ACHN (cell line): ENCODE measurements at places on chromosomes 4 and X.

DNA sequence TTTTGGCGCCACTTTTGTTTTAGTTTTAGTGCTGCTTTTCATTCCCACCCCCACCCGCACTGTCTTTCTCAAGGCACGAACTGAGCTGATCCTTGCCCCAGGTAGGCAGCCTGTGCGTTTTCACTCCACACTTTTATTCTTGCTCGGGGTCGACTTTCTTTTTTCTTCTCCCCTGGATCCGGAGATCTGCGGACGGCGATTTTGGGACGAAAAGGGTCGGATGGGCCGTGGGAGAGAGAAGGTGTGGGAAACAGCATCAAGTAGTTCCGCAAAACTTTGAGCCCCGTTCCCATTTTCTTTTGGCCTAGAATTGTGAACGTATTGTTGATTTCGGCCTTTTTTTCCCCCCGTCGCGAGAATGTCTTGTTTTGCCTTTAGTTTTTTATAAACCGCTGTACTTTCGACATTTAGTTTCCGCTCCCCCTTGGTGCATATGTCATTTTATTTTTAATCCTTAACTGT is 531 bp downstream of the STAG2 start:
- no peak for DNase-seq

- no peak for DNase-seq
Measured at GRCh38 chr4:79013756-79014155, 74.5 kb upstream of the PAQR3 start.

DNA sequence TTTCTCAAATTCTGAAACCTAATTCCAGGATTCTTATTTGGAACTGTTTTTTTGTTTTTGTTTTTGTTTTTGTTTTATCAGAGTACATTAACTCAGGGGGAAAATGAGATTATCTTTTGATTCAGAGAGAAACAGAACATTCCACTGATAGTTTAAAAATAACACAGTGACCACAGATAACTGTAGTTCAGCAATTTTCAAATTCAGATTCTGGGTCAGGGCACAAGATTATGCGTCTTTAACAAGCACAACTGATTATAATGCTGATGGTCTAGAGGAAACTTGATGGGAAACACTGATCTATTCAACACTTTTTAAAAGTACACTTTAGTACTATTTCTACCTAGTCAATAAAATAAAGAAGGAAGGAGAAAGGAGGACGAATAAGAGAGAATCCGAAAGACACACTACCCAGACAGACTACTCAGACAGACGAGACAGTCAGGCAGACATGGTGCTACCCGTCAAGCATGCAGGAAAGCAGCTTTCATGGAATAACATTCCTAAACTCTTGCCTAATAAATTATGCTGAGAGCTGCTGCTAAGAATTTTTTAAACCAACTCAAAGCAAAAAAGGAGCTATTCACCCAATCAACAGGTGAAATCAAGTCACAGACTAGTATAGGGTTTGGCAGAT is 59.0 kb downstream of the APBB2 start:
- peak; percentile 65 for DNase-seq

- DNase-seq: no peak
Measured at GRCh38 chr4:15951781-15952180, 11.2 kb downstream of the FGFBP2 start.

- no peak for DNase-seq
Measured at GRCh38 chr4:159035570-159035969, 67.3 kb upstream of the RAPGEF2 start.

DNA sequence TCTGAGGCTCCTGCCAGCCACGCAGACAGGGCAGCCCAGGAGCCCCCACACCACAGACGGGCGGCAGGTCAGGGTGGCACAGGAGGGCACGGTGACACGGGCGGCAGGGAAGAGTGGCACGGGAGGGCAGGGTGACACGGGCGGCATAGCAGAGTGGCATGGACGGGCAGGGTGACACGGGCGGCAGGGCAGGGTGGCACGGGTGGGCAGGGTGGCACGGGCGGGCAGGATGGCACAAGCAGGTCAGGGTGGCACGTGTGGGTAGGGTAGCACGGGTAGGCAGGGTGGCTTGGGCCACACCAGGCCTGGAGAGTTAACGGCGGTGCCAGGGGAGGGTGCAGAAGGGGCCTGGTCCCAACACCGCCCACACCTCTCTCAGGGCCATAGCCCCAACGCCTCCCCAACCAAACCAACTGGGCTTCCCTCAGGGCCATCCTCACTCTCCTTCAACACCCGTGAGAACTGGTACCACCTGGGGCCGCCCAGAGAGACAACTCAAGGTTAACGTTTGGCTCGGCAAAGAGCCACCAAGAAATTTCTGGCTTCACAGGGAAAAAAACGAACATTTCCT is 3.4 kb downstream of the CTBP1 start:
- DNase-seq: no peak

DNA sequence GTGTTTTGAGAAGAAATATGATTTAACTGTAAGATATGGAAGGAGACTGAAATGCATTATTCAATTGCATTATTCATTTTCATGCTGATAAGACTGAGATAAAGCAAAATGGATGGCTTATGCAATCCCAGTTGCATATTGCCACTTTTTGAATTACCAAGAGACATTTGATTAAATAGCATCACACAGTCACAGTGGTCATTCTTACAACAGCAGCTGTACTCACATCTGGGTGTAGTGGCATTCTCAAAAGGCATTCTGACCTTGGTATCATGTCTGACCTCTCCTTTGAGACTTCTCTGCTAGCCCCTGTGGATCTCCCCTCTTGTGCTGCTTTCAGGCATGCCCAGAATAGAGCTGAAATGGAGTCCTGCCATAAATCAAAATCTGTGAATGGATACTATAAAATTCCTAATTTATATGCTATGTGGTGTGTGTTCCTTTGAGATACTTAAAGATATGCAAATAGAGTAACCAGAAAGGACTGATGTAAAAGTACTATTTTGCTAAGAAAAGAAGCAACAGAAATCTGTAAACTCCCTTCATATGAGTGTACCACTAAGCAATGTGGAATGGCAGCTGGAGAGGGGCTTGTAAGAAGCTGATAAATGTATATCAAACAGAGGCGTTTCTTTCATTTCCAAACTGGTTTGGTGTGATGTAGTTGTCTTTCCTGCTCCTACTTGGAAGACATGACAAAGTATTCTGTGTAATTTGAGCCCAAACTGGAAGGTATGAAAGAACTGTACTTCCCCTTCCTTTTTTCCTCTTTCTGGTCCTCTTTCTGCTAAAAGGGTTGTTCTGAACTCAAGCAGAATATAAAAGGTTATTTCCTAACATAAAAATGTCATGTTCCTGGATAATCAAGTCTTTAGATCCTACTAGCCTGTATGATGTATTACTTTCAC is 25.4 kb upstream of the METAP1 start:
- DNase-seq: no peak

DNA sequence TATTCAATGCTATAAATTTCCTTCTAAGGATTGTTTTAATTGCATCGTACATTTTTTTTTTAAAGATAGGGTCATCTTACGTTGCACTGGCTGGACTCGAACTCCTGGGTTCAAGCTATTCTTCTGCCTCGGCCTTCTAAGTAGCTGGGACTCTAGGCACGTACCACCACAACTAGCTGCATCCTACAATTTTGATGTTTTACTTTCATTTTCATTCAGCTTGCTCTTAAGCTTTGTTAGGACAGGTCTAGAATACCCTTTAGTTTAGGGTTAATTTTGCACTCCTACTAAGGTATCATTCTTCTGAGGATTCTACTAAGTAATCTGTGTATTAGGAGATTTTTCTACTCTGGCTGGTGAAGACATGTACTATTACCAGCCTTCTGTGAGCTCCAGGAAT is 50.2 kb upstream of the C1GALT1C1 start:
- no peak for DNase-seq

DNA sequence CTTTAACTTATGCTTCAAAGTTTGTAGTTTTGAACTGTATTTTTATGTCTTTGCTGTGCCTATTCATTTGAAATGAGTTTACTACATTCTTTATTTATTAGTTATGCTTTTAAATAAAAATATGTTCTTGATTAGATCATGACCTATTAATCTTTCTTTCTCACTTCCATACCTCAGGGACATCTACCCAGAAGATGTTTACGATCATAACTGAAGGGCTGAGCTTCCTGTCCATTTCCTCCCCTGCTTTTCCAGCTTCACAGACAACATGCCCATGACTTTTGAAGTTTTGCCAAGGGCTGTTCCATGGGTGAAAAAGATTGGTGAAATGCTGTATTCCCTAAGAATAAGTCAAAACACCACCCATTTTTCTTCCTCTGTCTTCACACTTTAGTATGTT is 99.7 kb upstream of the DDIT4L start:
- no peak for DNase-seq

- no peak for DNase-seq
Measured at GRCh38 chrX:66914080-66914479, 275.2 kb upstream of the EDA2R start.

DNA sequence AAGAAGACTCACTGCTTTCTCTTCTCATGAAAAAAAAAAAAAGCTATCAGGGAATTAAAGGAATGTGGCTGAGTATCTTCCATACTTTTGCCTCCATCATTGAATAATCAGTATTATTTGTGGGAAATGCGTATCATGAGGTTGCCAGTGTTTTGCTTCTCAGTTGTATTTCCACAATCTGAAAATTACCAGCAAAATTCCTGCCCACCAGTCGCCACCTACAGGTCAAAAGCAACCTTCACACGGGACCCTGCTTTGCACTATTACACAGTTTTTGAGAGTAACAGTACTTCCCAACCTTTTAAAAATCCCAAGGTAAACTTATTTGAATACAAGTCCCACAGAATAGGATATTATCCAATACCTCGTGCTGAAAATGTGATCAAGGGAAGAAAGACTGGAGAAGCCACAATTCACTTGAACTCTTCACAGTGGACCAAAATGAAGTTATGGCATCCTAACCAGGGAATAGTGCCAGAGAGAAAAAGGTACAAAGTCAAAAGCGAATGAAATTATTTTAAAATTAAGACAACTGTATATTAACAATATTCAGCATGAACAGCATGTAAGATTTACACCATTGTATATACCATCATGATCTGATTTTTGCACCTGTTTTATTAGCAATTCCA is 30.4 kb downstream of the PGRMC1 start:
- peak; percentile 8 for DNase-seq

GRCh38 chrX:41085878-41086626 is 807 bp downstream of the USP9X start:
- DNase-seq: peak; percentile 44

DNA sequence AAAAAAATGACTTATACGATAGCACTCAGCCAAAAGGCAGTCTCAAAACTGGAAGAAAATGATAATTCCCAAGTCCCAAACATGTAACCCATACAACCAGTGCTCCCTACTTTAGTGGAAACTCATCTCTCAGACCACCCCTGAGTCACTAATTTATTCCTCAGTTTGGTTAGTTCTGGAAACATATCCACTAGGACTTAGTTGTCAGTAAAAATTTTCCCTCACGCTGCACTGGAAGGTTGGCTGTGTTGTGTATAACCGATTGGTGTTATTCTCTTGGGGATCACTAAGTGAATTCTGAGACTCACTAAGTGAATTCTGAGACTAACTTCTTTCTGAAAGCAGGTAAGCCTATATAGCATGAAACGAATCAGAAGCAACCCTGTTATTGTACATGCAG is 48.5 kb upstream of the GAB1 start:
- DNase-seq: no peak

DNA sequence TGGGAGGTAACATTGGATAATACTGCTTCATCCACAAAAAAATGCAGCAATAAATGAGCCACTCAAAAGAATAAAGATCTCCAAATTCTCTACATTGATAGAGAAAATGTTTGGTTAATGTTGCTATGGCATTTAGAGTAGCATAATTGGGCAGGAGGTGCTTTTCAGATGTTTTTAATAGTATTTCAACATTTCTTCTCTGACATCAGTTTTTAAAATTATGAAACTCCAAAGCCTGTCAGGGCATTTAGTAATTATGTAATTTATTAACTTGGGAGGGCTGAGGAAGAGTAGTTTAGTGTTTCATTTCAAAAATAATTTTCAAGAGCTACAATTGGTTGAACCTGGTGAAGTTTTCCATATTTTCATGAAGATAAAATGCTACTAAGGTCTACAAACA is 211.3 kb upstream of the INTU start:
- no peak for DNase-seq

DNA sequence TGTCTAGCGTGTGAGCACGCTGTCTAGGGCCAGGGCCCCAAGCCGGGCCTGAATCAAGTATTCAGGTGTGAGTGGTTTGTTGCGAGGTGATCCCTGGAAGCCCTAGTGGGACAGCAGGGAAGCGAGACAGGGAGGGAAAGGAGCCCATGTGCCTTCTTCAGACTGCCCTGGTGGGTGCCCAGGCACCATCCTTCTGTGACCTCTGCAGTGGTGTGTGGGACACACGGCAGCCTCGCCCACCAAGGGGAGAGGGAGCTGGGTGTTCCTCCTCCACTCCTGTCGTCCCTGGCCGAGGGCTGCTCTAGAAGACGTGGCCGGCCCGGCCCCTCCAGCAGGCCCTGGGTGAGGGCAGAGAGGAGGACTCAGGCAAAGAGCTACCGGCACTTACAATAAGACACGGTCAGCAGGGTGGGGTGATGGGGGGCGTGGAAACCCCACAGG is 47.4 kb downstream of the HTRA3 start:
- DNase-seq: no peak

DNA sequence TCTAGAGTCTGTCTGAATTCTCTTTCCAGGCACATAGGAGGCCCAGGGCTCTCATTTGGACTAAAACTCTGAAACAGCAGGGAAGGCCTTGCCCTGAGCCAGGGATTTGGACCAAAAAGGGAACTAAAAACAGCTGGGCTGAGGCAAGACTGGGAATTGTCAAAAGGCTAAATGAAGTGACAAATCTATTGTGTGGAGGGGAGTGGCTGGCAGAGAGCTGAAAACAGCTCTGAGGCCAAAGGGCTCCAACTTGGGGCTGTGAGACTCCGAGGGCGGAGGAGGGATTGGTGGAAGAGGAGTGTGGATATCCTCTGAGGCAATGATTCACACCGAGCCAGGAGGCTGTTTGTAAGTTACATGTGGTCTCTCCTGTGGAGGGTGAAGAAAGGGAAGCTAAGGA is 63.2 kb downstream of the PHEX start:
- no peak for DNase-seq

DNA sequence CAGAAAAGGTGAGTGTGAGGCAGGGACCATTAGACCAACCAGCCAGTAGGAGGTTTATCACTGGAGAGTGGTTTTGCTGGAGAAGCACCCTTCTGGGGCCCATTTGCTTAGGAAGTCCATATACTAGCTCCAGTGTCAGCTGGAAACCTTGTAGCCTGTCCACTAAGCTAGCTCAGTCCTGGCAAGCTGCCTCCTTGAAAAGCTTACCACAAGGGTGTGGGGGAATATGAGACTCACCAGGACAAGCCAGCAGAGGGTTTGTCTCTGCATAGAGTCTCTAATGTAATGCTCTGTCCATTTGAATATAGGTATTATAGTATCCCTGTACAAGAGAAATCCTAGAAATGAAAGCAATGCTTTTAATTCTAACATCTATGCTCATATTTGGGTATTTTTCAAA is 86.3 kb downstream of the FBXL5 start:
- no peak for DNase-seq

DNA sequence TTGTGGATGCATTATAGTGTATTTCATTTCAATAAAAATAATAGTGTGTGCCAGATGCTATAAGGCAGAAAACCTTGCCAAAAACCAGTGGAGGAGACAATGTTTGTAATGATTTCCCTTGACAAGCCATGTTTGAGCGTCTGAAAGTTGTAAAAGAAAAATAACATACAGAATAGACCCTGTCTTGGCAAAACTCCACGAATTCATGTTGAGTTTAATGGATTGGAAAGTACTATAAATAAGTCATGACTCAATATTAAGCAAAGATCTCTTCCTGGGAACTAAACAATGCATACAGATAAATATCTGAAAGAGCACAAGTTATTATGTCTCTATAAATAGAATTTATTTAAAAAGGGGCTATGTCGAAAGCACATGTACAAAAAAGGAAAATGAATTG is 543.5 kb downstream of the GABRG1 start:
- DNase-seq: no peak
